ENCODE measurements at places on chromosomes 7 and 10.

- DNase-seq: no peak
These were observed 145.9 kb downstream of the LRRC4 start for GRCh38 chr7:127885222-127885772.

- no peak for DNase-seq
These were observed 8.7 kb downstream of the INMT start for GRCh38 chr7:30760514-30761213.

- no peak for DNase-seq
These were observed 281.7 kb downstream of the FRMD4A start for GRCh38 chr10:14048930-14049613.

- no peak for DNase-seq
These were observed 19.3 kb downstream of the PAPOLB start for GRCh38 chr7:4842319-4843064.

DNA sequence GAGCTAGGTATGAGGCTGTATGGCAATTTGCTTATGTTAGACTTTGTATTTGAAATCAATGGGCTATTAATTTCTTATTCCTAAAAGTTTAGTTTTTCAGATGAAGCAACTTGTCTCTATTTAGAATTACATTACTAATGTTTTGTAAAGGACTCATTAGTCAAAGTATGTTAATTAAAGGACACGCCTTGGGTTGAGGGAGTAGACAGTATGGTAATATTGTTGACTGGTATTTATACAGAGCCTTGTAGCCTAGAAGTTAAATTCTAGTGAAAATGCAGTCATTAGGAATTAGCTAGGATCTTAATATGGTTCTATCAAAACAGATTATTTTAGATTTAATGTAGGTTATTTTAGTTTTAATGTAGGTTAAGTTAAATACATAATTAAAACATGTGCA, 6.2 kb downstream of the CDK14 start:
- DNase-seq: no peak

DNA sequence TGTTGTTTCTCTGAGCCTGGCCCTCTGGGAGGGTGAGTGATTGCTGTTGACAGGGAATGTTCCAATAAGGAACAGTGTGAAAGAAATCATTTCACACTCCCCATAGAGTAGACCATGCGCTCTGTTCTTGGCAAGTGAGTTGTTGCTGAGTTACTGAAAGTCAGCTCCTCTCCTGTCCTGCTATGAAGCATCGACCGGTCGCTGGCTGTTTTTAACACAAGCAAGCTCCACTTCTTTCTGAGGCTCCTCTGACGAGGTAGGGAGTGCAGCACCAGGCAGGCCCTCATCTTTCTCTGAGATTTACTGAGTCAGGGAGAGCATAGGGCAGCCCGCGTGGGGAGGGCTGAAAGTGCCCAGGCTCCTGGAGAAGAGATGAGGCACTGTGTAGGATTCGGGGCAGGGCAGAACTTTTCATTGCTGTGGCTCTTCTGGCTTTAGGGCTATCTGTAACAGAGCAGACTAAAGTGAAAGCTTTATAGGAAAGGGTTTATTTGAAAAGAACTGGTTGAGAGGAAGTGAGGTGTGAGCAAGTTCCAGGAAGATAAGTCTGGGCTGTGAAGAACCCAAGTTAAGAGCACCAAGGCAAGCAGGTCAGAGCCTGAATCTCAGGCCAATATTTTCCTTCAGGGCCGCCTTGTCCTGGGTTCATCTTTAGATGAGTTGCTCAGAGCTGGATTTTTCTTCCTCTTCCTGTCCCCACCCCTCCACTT, 332.2 kb downstream of the CCSER2 start:
- no peak for DNase-seq

GRCh38 chr7:8125680-8126444, 136.1 kb downstream of the ICA1 start:
- DNase-seq: peak; percentile 74

- no peak for DNase-seq
These were observed 26.5 kb downstream of the DNAJB12 start for GRCh38 chr10:72328045-72328828.

- DNase-seq: no peak
These were observed 9.4 kb downstream of the HACD1 start for GRCh38 chr10:17607603-17608332.

DNA sequence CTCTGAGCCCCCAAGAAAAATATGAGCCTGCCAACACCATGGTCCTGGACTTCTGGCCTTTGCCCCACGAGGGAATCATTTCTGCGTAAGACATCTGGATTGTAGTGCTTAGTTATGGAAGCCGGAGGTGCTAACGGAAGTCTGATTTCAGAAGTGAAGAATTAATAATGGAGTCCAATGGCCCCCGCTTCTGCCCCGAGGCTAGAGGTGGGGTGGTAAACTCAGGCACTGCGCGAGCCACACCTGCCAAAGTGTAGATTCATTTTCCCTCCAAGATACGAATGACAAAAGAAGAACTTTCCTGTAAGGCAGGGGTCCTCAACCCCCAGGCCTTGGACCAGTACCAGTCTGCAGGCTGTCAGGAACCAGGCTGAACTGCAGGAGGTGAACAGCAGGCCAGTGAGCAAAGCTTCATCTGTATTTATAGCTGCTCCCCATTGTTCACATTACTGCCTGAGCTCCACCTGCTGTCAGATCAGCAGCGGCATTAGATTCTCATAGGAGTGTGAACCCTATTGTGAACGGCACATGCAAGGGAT, 22.3 kb downstream of the CNPY1 start:
- DNase-seq: no peak

GRCh38 chr7:50795253-50795652, 12.6 kb upstream of the GRB10 start:
- no peak for DNase-seq

DNA sequence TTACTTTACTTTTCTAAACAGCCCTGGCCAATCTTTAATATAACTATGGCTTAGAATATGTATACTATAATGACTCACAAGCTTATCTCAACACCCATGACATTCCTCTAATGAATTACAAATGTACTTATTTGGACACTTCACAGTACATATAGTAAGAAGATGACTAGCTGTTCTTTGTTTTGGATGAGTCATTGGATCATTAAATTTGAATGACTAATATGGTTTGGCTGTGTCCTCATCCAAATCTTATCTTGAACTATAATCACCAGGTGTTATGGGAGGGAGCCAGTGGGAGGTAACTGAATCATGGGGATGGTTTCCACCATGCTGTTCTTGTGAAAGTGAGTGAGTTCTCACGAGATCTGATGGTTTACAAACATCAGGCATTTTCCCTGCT, 807.5 kb upstream of the SORCS1 start:
- no peak for DNase-seq

DNA sequence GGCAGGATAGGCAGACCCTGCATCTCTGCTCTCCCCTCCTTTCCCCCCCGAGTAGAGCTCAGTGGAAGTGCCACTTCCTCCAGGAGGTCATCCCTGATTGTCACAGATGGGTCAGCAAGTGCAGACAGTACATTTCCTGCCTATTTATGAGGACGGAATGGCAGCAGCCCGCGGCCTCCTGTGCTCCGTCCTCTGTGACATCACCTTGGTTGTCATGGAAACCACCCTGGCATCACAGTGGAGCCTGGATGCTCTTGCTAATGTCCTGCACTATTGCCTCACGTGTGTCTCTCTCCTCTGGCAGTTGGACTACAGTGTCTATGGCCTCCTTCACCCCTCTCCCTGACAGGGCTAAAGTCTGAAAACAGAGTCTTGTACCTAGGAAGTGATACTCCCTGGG, 148.6 kb downstream of the SH3PXD2A start:
- no peak for DNase-seq

GRCh38 chr7:141874787-141875186, 33.5 kb upstream of the PRSS37 start:
- no peak for DNase-seq

DNA sequence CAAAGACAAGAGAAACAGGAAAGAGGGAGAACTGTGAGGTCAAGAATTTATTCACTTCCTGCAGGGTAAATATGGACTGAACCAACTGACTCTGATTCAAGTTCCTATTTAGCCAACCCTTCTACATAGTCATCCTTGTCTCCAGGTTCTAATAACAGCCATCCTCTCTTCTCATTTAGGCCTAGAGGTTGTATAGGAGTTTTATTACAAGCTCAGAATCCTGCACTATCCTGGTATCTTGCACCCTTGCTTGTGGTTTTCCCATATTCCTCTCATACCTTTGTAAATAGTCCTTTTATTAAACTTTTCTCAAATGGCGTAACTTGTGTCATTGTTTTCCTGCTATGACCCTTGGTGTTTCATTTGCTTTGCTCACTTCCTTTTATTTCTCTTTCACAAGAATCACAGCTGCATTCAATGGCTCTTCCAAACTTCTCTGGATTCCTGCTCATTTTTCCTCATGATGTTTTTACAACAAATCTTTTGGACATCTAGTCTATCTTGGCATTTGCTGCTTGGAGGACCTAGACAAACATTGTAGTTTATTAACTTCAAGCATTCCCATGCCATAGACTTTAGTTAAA, 12.4 kb upstream of the OR2A5 start:
- no peak for DNase-seq

- DNase-seq: no peak
These were observed 17.3 kb downstream of the DIP2C start for GRCh38 chr10:672203-672602.

DNA sequence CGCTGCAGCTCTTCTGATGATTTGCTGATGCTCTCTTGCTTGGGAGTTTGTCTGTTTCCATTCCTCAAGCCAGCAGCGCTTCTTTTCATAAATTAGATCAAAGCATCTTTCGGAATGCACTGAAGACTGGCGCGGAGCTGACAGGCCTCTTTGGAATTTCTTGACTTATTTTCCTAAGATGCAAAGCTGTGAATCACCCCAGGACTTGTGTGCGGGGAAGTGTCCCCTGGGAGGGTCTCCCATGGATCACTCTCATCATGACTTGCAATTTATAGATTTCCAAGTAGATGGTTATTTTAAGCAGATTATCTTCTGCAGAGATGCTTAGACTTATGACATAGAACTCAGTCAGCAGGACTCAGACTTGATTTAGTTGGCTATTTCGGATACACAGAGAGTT, 467.2 kb downstream of the TCERG1L start:
- no peak for DNase-seq

DNA sequence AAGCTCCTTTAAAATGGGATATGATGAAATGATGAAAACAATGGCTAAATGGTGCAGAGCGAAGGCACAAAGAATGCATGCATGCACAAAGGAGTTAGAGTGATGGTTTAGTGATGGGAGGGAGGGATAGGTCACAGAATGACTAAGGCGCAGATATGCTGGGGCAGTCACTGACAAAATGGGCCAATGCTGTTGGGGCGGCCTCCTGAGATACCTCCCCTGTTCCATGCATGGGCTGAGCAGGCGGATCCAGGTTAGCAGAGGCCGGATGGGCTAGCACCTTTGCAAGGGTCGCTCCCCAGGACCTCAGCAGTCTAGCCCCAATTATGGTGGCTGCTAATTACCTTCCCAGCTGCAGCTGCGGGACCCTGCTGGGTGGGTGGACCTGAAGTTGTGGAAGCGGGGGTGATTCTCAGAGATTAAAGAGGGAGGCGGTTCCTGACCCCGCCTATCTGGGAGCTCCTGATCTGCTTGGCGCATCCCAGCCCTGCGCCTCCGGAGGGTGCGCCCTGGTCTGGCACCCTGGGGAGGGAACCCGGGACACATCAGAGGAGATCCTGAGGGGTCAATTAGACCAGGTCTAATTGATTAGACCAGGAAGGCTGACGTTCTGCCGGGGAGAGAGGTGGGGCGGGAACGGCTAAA, 175.0 kb downstream of the CYP26A1 start:
- no peak for DNase-seq

DNA sequence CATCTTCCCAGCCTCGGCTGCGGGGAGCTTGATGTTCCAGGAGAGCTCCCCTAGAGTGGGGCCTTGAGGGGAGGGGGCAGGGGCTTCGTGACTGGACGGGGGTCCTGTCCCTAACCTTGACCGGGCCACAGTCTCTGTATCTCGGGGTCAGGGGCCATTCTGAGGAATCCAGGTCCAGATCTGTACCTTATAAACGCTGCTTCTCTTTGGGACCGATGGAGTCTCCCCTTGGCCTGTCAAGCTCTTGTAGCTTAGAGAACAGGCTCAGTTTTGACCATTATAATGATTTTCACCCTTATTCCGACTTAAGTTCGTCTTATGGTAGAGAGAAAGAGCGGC, 831 bp downstream of the ZKSCAN5 start:
- DNase-seq: no peak

GRCh38 chr7:81846398-81846797, 76.6 kb upstream of the HGF start:
- DNase-seq: no peak

DNA sequence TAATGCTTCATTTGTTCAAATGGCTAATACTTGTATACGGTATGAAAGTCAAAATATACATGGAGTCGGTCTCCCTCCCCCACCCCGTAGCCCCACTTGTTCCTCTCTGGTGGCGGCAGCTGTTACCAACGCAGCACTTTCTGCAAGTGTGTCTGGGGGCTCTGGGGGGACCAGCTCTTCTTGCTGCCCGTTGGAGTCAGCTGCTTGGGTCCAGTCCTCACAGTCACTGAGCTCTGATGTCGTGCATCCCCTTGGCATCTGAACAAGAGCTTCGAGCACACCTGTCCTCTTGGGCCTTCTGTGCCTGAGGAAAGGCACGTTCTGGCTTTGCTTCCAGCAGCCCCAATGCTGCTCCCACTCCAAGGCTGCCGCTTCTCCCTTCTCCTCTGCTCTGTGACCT, 493.1 kb downstream of the PLXNA4 start:
- no peak for DNase-seq

DNA sequence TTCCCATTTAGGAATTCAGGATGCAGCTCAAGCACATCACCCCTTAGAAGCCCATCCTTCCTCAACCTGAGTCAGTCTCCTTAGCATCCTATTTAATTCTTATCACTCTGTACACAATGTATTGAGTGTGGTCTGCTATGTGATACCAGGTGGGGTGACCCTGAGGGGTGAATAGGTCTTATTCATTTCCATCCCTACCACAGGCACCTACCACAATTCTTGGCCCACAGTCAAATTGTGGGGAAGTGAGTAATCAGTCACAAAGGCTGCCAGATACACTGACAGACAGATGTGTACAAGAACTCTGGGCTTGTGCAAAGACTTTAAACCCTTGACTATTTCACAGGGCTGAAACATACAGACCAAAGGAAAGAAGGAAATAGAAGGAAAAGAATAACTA, 560.5 kb downstream of the PARD3 start:
- no peak for DNase-seq

DNA sequence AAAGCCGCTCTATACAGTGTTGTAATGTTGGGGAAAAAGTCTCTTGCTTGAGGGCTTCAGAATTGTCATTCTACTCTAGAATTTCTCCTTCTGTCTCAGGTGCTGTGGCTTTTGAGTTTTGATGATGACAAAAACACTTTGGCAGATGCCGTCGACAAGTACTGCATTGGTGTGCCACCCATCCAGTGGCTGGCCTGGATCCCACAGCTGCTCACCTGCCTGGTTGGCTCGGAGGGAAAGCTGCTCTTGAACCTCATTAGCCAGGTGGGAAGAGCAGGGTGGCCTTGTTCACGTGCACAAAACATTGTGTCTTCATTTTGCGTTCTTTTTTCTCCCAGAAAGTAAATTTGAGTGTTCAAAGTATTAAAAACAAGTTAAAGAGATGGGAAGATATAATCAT, 112.0 kb downstream of the TRRAP start:
- DNase-seq: no peak

GRCh38 chr10:74096777-74097176, 53.9 kb downstream of the AP3M1 start:
- no peak for DNase-seq

Data from activated CD4-positive, alpha-beta T cell treated with anti-CD3 and anti-CD28 coated beads, Interleukin-2, amount 50 U/mL, for 1 hour (primary cell).